ENCODE measurements at places on chromosomes 1 and 21.

DNA sequence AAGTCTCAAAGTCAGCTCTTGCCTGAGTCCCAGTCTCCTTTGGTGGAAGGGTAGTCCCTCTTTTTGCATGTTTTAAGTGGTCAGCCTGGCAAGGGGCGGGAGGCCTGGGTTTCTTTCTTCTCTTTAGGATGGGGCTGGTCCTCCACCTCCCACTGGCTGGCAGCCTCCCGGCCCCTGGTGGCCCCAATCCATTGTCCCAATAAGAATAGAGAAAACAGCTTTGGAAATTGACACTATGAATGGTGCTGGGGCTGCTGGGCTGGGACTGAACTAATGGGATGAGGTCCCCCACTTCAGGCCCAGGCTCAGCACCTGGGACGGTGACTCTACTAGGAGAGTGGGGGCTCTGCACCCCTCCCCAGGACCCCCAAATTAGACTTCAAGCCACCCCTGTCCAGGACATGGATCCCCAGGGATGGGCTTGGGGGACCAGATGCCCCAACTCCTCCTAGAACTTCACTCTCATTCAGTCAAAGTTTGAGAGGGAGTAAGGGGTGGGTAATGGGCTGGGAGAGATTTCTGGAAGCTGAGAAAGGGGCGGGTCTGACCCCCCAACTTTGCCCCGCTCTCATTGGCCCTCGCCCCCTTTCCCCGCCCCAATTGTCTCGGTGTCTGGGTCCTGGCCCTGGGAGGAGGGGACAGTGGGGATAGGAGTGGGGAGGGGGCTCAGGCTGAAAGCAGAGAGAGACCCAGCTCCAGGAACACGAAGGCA, 18.2 kb downstream of the SLC27A3 start:
- no peak for DNase-seq

DNA sequence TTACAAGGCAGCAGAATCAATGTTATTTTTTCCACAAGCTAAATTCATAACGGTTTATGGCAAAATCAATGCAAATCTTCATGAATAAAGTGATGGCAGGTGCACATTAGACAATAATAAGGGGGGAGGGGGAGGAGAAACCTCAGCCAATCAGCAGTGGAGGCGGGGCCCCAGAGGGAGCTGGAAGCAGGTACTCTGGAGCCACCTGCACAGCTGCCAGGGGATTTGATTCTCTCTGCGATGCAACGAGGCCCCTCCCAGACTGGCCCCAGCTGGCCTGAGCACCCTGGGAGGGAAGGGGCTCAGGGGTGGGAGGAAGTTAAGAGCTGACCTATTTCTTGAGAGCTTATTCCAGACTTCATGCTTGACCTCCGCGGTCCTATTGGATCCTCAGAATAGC, 127.8 kb upstream of the IGSF21 start:
- DNase-seq = no peak

DNA sequence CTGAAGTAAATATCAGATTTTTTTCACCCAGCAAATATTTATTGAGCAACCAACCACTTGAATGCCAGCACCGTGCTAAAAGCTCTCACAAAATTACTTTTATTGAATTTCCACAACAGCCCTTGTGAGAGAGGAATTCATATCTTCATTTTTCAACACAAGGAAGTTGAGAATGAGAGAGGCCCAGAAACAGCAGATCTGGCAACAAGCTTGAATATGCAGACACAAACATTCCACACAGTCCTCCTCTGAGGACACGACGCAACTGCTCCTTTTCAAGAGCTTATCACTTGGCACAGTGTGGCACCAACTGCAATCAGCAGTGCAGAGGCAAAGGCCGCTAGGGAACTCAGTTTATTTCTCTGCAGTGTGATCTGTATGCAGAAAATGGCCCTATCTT, 32.2 kb upstream of the IFNAR2 start:
- no peak for DNase-seq

- DNase-seq = no peak
Measured at GRCh38 chr1:2476061-2476999, at the start of gene PLCH2. TSS of gene PLCH2 (plus strand) at chr1:2476289. CDS start at chr1:2476589, 300 bp downstream.

- no peak for DNase-seq
Measured at GRCh38 chr21:39954570-39954969, 87.3 kb downstream of the PCP4 start.

DNA sequence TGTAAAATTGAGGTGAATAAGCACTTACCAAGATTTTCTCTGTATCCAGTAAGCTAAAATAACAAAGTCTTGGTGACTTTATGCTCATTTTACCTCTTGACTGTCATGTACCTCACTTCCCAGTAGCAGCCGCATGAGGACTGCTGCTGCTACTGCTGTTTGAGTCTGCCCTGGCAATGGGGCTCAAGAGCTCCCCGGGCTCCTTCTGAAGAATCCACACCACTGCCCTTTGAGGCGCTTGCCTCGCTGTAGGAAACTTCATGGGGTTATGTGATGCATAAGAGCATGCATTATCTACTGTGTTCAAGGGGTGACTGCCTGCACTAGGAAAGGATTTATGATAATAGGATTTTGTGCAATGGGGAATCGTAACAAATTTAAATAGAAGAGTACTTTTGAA, 113.5 kb downstream of the NTNG1 start:
- DNase-seq = no peak

GRCh38 chr1:225937048-225937968, 3.7 kb downstream of the LEFTY2 start:
- no peak for DNase-seq

- peak; percentile 23 for DNase-seq
Measured at GRCh38 chr1:209805875-209806760, at the start of gene IRF6. TSS of gene IRF6 (minus strand) at chr1:209806142. CDS start at chr1:209801413, 4,729 bp downstream.
